NCI-H510A treated with DMSO at 0.1 percent for 48 hours (cell line): ENCODE measurements at places on chromosomes 5 and 9.

- no peak for DNase-seq
Measured at GRCh38 chr9:32497921-32498320, 28.1 kb downstream of the RIGI start.

- DNase-seq: no peak
Measured at GRCh38 chr5:89826938-89827337, 582.6 kb downstream of the CETN3 start.

DNA sequence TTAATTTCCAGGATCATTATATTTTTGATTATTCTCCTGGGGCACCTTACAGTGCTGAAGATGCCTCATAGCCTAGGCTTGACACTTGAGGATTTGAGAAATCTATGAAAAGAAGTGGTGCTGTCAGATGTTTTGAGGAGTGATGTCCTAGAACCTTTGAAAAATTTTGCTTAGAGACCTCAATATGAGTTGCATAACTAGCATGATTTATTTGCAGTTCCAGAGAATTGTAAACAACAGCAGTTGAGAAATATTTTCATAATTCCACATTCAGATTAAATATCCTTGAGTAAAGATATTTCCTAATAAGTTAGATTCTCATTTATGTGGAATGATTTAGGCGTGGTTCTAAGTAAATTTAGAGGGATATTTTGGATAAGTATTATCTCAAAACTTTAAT lies 225.8 kb downstream of the ADAMTSL1 start:
- no peak for DNase-seq

GRCh38 chr9:35740243-35740642 lies 7.8 kb downstream of the CREB3 start:
- no peak for DNase-seq

DNA sequence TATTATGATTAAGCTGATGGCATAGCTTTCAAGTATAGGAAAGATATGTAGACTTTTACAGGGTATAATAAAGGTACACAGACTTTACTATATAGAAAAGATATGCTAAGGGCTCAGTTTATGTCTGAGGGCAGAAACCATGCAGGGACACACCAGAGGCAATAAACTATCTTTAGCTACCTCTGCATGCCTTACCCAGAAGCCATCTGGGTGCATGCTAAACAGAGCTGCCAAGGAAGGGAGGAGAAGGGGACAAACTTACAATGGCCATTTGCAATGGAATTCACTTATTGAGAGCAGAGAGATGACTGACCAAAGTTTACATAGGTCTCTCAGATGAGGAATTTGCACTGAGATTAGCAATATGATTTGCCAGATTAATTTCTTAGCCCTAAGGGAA lies 143.1 kb upstream of the NR4A3 start:
- no peak for DNase-seq

GRCh38 chr9:78557540-78557939 lies 260.6 kb downstream of the PSAT1 start:
- no peak for DNase-seq

- no peak for DNase-seq
Measured at GRCh38 chr5:174625591-174626350, 98.6 kb upstream of the MSX2 start.

- no peak for DNase-seq
Measured at GRCh38 chr5:42994246-42994554, 45.9 kb downstream of the ANXA2R start.

- DNase-seq: no peak
Measured at GRCh38 chr5:32051796-32052195, 122.3 kb downstream of the GOLPH3 start.
